Activated naive CD8-positive, alpha-beta T cell treated with anti-CD3 and anti-CD28 coated beads for 36 hours (primary cell): ENCODE measurements at places on chromosomes 3 and 15. TPM values are rescaled to one million over a fixed set of nuclear protein-coding genes. Genes with fewer than 3 reads are reported as not detected.

DNA sequence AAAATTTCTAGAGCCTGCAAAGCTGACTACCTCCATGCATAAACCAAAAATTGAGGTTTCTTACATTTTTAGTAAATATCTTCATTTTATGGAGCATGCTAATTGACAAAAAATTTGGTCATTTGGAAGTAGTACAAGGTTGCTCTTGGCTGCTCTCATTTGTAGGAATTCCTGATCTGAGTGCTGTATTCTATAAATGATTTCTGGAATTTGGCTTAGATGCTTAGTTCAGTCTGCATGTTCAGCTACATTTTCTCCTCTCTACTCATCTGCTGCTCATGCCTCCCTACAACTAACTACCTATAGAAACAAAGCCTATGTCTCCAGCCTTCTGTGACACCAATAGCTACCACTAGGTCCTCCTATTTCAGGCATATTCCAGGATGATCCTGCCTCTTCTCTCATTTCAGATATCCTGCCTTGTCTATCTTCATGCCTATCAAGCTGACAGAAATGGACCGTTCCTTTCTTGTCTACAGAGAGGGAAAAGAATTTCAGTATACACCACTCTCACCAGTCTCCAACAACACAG, 901.1 kb downstream of the TBL1XR1 start:
- DNase-seq, result no peak

GRCh38 chr15:91196768-91197167, 96.7 kb downstream of the SV2B start:
- no peak for DNase-seq

DNA sequence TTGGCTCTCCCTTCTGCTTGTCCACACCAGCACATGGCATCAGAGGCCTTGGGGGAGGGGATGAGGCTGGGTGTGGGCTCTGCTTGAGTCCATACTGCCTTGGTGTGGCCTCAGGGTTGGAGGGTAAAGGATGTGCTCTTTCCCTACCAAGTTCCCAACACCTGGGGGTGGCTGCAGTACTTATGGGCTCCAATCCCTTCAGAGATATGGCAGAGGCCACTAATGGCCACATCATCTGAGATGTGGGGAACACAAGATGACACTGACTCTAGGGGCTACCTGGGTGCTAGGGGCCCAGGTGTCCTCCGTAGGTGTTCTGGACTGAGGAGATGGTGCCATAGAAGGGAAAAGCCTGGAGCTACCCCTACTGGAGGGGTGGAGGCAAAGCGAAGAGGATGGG, 6.9 kb downstream of the CXCR6 start:
- DNase-seq, result no peak

GRCh38 chr3:60289341-60290121, 961.7 kb downstream of the FHIT start:
- DNase-seq, result no peak

- DNase-seq, result no peak
Observed at GRCh38 chr15:60568301-60568742, 89.4 kb upstream of the ICE2 start.

GRCh38 chr3:57974796-57975388, 33.3 kb upstream of the FLNB start:
- DNase-seq, result no peak

DNA sequence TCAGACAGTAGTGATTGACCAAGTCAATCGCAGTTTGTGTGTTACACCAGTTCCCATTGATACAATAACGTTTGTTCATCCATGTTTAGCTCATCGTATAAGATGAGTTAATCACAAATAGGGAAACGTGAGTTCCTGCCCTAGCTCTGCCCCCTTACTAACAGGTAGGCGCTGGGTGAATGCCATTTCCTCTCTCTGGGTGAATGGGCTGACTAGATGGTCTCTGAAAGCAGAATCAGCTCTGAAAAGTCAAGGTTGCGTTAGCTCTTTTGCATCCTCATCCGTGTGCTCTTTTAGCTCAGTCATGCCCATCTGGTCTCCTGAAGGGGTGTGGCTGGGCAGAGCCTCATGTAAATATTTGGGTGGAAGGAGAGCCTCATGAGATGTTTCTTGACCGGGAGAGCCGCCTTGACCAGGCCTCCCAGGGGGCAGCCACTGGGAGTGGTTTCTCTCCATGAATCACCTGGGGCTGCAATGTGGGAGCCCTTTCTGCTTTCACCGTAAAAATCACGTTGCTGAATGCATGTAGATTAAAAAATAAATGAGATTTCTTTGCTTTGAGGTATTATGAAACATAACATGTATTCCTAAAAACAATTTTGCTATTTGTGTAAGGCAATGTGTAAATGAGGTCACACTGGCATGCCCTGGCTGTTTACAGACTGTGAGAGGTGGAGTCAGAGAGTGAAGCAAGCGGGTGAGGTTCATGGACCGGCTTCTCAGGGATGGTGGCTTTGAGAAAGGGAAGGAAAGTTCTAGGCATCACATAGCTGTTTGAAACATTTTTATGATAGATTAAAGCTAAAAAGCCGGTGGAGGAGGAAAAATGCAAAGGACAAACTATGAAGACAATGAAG, 108.4 kb upstream of the RASGRP1 start:
- DNase-seq, result no peak

GRCh38 chr15:36358094-36358493, 221.3 kb upstream of the CDIN1 start:
- DNase-seq, result no peak

DNA sequence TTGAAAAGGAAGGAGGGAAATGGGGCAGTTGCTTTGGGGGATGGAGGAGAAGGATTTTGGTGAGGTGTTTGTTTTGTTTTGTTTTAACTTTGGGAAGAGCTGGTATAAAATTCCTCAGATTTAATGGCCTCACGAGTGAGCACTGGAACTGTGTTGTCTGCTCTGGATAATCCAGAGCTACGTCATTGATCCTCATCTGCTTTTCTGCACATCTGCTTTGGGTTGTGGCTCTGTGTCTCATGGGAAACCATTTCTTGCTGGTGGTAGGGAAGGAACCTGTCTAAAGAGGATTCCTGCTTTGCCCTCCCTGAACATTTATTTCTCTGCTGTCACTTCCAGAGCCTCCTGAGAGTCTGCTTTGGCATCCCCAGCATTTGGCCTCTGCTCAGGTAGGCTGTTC, 3.1 kb downstream of the SNRK start:
- DNase-seq, result no peak

DNA sequence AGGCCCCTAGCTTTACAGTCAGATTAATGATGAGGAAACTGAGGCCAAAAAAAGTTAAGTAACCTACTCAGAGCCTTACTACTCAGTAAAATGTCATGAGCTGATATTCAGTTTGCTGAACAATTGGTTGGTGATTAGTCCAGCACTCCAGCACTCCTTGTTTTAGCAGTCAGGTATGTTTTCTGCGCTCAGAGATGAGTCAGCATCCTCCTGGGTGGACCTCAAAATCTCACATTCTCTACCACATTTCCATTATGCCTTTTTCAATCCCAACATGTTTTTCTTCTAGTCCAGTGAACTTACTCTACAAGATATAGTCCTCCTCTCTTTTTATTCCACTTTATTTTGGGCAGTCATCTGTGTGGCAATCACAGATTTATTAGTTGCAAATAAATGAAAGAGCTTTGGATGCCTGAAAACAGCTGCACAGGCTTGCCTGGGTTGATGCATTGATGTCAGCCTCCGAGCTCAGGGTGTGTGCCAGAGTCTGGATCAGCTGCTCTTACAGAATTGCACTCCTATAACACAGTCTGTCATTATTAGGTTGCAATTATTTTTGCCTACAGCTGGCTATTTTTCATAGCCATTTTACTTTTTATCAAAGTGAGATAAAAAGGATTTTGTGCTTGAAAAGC, 133.2 kb downstream of the ARPP21 start:
- DNase-seq, result no peak

- no peak for DNase-seq
Observed at GRCh38 chr15:41917767-41918430, 24.0 kb upstream of the SPTBN5 start.

DNA sequence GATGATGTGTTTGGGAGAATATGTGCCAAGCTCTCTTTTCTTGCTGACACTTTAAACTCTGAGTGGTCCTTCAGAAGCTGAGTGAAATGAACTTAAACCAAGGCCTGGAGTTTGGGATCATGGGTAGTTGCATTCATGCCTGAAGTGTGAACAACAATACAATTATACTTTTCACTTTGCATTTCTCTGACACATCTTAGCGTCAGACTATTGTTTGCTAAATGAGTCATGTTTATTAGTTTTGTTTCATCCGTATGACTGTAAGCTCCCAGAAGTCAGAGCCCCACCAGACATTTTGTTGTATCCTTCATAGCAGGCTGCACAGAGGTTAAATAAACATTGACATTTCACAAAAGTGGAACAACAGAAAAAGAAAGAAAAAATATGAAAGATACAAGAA, 542.6 kb downstream of the TUSC7 start:
- DNase-seq, result no peak

DNA sequence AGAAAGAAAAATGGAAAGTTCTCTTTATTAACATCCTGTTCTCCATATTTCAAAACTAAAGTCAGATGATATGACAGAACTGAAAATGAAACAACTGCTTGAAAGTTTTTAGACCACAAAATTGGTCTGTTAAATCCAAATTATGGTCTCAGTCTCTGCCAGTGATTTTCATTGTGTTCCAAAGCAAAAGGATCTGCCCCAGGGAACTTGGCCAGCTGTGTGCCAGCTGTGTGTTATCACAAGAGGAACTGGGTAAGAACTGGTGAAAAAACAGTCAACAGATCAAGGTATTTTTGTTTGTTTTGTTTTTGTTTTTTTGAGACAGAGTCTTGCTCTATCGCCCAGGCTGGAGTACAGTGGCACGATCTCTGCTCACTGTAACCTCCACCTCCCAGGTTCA, 323.3 kb downstream of the CTNNB1 start:
- DNase-seq, result no peak

- DNase-seq, result no peak
Observed at GRCh38 chr3:39097716-39098472, 9.5 kb downstream of the GORASP1 start.

NR2E3 gene
- not detected for total RNA-seq

GRCh38 chr3:36729204-36730056, 34.9 kb downstream of the DCLK3 start:
- DNase-seq, result no peak

DNA sequence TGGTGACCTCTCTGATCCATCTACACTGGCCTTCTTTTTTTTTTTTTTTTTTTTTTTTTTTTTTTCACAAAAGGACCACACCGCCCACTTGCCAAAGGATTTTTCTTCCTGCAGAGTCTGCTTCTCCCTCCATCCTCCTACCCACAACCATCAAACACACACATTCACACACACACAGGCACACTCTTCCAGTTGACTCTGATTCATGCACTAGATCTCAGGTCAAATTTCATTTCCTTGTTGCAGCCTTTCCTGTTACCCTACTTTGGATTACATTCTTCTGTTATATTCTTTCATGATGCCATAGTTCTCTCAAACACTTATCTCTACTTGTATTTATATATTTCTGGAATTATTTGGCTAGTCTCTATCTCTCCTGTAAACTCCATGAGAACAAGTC, 133.9 kb downstream of the STAC start:
- DNase-seq, result no peak

DNA sequence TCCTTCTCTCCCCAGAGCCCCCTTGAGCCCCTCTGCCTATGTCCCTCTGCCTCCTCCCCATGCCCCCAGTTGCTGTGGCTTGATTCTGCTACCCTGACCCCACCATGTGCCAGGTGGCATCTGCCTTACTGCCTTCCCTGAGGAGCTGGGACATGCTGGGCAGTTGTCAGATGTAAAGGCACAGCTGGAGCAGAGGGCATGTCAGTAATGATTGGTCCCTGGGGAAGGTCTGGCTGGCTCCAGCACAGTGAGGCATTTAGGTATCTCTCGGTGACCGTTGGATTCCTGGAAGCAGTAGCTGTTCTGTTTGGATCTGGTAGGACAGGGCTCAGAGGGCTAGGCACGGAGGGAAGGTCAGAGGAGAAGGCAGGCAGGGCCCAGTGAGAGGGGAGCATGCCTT, 3.5 kb upstream of the PPCDC start:
- DNase-seq, result no peak

GRCh38 chr3:61820306-61820992, 259.1 kb downstream of the PTPRG start:
- no peak for DNase-seq

DNA sequence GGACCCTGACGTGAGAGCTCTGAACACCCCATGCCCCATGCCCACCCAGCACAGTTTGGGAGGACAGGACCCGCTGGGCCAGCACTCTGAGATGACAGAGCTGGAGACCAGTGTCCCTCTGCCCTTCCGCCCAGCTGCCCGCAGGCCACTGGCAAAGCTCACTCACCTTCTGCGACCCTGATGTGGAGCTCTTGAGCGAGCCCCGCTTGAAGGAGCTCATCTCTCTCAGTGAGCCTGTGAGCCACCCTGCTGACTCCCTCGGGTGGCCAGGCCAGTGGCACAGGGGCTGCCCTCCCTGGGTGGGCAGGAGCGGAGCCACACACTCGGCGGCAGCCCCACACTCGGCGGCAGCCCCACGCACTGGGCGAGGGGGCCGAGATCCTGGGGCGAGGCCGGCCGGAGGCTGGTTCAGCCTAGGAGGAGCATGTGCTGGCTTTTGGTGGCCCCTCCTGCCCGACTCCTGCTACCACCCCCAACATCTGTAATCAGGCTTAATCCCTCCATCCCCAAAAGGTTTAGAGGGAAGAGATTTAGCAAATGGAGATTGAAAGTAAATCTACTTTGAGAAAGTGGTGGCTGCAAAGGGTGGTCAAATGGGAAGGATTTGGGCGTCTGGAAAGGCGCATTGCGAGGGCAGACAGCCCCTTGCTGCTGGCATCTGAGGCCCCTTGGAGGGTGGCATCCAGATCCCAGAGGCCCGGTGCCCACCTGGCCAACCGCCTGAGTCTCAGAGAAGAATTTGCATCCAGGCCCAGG, 59.4 kb upstream of the TRPM1 start:
- no peak for DNase-seq

DNA sequence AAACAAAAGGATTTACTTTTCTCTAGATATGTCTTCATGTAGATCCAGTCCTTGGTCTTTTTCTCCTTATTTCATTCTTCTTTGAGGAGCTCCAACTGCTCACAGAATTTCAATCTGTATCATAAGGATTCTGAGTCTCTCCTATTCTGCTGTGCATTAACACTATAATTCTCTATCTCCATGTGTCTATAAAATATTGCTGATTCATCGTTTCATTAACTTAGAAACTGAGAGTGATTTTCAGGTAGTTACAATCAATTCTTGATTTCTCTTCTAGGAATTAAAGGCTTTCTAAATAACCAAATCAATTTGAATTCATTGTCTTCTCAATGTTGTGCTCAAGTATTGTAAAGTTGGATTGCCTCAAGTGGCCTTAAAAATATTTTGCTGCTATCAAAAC, 651.5 kb upstream of the CADM2 start:
- no peak for DNase-seq

ATR gene
- 38.3 TPM for total RNA-seq

GJD2 gene
- not detected for total RNA-seq

PATL2 gene
- 7.0 TPM for total RNA-seq

NAALADL2 gene
- not detected for total RNA-seq

SERPINI2 gene
- not detected for total RNA-seq

DNA sequence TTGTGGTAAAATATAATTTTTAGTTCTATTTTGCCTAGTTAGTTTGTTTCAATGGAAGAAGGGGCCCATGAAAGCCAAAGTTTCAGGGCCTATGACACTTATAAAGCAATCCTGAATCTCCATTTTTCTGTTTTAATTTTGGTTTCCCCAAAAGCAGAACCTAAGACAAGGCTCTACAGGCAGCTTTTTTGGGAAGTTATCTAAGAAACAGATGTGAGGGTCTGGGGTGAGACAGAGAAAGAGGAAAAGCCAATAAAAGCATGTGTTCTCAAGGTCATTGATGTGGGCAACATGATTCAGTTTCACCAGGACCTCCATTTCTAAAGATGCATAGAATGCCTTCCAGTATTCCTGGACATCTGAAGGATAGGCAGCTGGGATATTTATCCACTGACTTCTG, 598.5 kb downstream of the PDCD6IP start:
- no peak for DNase-seq

FETUB gene
- total RNA-seq, result not detected

CCR1 gene
- not detected for total RNA-seq
